ENCODE measurements at places on chromosomes 4 and X. TPM values are rescaled to one million over a fixed set of nuclear protein-coding genes. Genes with fewer than 3 reads are reported as not detected.
A peak's percentile ranks its signal among the peaks of the same experiment; 100 is the strongest.

DNA sequence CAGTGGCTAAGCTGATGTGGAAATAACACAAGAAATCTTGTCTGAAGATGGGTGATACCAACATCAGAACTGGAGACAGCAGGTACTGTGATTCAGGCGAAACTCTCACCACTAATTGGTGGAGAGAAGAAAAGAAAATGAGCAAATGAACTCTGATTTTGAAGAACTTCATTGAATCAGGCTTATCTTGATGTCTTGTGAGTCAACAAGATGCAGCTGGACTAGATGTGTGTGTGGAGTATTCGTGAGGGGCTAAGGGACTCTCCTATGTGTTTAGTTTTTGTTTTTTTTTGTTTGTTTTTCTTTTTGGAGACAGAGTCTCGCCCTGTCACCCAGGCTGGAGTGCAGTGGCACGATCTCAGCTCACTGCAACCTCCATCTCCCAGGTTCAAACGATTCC lies 131.6 kb downstream of the DHRSX start:
- DNase-seq = no peak

- no peak for DNase-seq
Observed at GRCh38 chrX:33053001-33053400, 158.3 kb downstream of the DMD start.

NXF2 gene
- total RNA-seq = not detected

DNA sequence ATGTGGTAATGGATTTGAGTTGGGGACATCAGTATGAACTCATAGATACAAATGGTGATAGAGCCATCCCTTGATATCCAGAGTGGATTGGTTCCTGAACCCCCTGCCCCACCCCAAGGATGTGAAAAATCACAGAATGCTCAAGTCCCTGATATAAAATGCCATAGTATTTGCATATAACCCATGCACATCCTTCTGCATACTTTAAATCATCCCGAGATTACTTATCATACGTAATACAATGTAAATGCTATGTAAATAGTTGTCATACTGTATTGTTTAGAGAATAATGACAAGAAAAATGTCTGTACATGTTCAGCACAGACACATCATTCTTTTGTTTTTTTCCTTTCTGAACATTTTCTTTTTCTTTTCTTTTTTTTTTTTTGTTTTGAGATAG lies 18.9 kb upstream of the SEPTIN11 start:
- DNase-seq = no peak

GRCh38 chr4:8732092-8732491 lies 139.5 kb downstream of the CPZ start:
- DNase-seq = no peak

SNCA gene
- not detected for total RNA-seq

SGCB gene
- 9.8 TPM for total RNA-seq

ADGRL3 gene
- not detected for total RNA-seq

DNA sequence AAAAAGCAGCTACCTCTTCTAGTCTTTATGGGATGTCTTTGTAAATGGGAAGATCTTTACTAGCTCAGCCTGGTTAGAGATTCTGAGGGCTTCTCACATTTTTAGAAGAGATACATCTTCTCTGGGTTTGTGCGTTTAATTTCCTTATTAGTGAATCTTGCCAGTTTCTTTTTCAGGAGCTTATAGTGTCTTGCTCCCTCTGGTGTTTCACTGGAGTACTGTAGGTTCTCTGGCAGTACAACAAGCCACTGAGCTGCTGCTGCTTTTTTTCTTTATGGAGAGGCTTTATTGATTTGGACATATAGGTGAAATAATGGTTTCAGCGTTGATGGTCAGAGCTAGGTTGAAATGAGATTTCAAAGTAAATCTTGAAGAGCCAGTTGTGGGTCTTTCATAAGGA lies 82.9 kb downstream of the LAS1L start:
- peak; percentile 81 for DNase-seq

ACOT9 gene
- 27.8 TPM for total RNA-seq

- DNase-seq = peak; percentile 67
Observed at GRCh38 chr4:135418353-135418752, 1216.8 kb upstream of the PABPC4L start.

GRCh38 chr4:4867375-4868039 lies 8.0 kb downstream of the MSX1 start:
- no peak for DNase-seq

- DNase-seq = no peak
Observed at GRCh38 chr4:165011403-165011802, 20.4 kb upstream of the TRIM60 start.

DNA sequence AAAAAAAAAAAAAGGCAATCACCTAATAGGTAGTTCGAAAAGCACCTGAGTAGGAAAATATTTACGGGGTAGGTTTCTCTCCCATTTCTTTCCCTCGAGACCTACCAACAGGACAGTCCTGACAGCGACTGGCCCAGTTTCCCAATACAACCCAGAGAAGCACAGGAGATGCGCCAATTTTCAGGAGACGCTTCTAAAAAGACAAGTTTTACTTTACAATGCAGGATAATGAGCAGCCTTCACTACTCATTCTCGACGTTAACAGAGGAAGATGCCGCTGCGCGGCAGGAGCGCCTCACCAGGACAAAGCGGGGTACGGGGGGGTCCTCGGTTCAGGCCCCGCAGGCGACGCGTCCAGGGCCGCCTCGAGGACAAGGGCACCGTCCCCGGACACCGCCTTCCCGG lies 708 bp downstream of the BCLAF3 start:
- DNase-seq = peak; percentile 49

DNA sequence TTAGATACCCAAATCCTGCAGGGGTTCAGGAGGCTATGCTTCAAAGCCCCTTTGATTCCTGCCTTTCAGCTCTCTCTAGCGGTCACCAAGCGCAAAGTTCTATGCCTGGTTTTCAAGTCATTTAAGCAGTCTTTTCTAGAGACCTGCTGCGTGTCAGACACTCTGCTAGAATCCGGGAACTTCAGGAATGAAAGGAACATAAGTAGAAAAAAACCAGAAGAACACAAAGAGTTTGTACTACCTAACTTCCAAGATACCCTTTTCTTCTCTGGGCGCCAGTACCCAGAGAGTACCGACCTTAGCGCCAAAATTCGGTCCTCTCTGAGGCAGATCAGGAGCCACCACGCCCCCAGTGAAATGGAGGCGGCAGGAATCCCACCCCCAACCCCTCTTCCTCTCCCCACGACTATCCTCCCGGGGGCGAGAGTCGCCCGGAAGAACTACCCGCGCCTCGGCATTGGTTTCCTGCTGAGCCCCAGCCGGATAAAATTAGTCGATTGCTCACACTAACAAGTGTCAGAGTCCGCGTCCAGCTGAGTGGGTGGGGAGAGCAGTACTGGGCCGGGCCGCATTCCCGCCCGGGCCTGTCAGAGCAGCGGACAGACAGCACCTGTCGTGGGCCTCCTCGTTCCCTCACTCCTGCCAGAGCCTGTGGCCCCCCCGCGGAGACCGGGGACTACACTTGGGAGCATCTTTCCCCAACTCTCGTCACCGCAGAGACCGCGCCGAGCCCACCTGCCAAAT lies 78.8 kb downstream of the RLIM start:
- DNase-seq = no peak

CLNK gene
- not detected for total RNA-seq

SPATA4 gene
- total RNA-seq = not detected

PNMA3 gene
- total RNA-seq = not detected

DNA sequence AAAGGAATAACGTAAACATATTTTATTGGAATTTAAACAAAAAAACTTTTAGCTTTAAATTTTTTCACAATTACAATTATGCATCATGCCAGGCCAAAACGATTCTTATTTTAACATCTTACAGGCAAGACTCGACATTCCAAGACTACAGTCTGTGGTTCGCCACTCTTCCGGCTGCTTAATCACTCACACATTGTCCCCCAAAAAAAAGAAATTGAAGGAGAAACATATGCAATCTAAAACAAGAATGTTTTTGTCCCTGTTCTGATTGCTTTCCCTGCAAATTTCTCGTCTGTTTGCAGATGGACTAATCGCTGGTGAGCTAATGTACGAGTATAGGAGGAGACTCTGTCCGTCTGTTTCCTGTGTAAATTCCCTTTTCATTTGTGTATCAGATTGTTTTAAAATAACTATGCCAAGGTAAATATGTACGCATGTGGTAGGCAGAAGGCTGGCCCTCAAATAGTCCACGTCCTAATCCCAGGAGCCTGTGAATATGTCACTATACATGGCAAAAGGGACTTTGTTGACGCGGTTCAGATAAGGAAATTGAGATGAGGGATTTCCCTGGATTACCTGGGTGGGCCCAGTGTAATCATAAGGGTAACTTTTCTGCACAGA lies 37.7 kb upstream of the MTNR1A start:
- DNase-seq = no peak

DNA sequence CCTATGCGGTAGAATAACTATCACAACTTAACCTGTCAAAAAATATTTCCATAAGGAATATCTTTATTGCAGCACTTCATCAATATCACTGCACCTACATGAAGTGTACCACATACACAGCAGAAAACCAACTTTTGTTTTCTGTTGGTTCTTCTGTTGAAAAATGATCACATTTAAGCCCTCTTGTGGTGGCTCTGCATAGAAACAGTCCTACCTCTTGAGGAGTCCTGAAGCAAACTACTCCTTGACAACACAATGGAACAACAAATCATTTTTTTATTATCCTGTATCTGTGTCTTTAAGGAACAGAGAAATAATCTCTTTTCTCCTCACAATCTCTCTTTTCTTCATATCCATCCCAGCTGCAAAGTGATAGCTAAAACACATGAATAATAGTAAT lies 39.8 kb upstream of the ATOH1 start:
- DNase-seq = peak; percentile 64

- no peak for DNase-seq
Observed at GRCh38 chr4:112895811-112896608, 153.4 kb upstream of the ANK2 start.
